Glomerular endothelial cell (primary cell): ENCODE measurements at places on chromosomes 7 and 10.

- no peak for DNase-seq
These were observed 579.4 kb downstream of the SDK1 start for GRCh38 chr7:3880228-3880987.

GRCh38 chr7:101859411-101860106, 42.1 kb downstream of the CUX1 start:
- no peak for DNase-seq

DNA sequence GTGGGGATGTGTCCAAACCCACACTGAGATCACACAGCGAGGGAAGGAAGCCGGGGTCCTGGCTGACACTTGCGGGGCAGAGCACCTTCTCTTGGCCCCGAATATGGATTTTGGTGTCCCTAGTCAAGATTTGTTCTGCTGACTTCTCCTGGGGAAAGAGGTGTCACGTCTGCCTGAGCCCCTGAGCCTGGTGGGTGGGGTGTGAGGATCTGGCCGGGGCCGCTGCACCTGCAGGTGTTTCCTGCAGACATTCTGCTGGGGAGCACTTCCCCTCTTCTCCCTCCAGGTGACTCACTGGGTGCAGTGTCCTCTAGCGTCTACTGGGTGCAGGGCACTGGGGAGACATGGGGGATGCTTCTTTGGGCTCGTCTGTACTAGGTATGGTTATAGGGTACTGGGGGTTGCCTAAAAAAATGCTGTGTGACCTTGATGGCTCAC, 99.2 kb downstream of the GRK5 start:
- DNase-seq = no peak

DNA sequence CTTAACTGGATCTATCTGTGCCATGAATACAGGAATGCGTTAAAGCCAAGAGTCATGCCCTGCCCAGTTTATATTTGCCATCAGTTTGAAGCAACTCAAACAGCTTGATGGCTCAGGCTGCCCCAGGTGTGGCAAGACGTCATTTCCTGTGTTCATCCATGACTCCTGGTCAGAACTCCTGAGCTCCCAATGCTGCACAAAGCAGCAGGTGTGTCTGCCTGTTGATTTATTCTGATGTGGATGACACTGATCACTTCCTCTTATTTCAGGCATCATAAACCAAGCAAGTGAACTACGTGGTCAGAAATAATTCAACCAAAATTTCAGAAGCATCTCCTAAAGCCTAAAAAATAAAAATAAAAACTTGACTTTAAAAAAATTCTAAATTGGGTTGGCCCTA, 68.5 kb downstream of the EZH2 start:
- DNase-seq = no peak

DNA sequence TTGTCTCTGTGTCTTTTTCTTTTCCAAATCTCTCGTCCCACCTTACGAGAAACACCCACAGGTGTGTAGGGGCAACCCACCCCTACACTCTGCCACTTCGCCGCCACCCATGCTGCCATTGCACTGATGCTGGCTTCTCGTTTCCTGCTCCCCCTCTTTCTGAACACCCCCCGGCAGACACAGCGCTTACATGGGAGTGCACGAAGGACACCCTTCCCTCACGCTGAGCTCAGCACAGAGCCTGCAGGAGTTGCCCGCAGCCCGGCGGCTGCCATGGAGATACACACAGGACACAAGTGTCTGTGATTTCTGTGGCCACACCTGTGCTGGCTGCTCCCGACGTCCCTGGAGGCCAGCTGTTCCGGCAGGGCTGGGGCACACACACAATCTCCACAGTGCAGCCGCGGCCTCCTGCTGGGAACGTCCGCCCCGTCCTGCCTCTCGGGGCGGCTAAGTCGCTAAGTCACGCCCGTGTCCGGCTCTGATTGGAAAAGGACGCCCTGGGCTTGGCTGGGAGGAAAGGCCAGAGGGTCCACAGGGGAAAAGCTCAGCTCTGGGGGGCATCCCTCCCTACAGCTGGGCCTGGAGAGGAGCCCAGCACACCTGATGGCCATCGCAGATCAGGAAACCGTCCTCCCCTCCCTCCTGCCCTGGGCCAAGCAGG, 349.8 kb downstream of the PTPRN2 start:
- DNase-seq = no peak

GRCh38 chr10:93384006-93384405, 98.1 kb downstream of the MYOF start:
- DNase-seq = no peak

DNA sequence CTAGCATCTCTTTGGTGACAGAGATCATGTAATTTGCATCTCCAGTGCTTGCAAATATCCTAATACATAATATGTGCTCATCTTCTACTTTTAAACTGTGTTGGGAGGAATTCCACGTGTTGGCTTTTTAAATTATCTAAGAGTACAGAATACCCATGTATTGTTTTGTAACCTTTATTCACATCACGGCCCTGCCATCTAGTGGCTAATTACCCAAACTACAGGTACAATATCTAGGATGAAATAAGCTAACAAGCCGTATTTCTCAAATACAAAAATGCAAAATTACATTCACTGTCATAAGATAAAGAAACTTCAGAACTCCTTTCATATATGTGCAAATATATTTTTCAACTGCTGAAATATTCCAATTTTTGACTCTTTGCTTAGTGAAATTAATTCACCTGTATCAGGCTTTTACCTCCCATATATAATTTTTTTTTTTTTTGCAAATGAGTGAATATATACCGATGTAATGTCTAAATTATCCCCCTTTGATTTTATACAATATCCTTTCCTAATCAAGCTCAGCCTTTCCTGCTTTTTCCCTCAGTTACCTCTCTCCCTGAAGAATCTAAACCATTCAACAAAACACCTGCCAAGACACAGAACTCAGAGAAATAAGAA, 30.3 kb upstream of the LSM8 start:
- DNase-seq = no peak

DNA sequence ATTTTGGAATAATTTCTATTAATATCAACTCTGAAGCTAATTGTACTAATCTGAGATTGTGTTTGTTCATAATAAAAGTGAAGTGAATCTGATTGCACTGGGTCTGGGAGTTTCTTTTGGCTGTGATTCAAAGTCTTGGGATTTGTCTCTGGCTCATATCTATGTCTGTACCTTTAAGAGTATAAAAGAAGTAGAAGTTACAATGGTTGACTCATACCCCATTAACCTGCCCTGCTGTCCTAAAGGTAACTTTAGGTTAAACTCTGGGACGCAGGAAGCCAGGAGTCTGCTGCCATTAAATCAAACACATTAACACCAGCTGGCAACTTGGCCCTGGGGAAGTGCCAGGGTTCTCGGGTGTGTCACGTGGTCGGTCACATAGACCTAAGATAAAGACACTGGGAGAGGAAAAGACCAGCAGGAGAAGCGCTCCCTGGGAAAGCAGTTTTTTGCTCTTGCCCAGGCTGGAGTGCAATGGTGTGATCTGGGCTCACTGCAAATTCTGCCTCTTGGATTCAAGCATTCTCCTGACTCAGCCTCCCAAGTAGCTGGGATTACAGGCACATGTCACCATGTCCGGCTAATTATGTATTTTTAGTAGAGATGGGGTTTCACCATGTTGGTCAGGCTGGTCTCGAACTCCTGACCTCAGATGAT, 17.8 kb downstream of the SCD start:
- no peak for DNase-seq

DNA sequence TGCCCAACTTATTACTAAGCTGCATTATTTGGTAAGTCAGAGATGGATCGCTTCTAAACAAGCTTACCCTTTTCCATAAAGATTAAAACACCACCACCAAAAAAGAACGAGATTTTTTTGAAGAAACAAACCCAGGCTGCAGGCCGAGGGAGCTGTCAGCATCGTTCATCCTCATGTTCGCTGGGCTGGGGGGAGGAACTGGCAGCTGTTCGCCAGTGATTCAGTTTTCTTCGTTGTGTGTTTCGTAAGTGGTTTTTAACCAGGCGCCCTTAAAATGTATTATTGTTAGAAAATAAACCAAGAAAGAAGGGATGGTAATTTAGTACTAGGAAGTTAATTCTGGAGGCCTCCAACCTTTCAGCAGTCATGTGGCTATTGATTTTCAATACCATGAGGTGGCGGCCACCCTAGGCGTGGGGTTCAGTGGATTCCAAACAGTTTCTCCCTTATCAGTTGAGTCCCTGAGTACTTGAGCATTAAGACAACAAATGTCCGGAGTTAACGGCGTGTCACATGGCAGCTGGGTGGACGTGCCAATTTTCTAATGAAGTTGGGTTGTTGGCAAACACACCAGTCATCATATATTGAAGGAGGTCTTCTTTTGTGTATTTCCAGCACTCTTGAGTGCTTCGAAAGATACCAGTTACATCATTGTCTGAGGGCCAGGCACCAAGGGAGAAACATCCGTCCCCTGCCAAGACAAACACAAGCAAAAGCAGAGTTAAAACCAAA, 173.2 kb downstream of the EBF3 start:
- DNase-seq = no peak

DNA sequence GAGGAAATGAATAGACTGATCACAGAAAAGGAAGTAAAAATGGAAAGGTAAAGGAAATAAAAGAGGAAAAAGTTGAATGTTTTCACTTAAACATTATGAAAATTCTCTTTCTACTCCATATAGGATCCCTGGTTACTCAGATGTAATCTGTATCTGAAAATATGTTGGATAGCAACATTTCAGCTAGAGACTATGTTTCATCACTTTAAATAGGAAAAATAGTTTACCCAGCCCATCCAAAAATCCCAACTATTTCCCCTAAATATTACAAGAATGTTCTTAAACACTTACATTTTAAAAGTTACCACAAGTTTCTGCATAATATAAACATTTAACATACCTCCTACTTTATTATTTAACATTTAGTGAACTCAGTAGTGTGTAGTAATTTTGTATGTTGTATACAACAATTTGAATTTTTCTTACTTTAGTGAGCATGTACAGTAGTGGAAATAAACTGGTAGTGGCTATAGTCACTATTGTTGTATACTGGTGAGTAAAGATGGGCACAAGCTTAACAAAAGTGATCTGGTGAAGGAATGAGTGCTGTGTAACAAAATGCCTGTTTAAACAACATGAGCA, 27.1 kb downstream of the SLF2 start:
- DNase-seq = no peak

- no peak for DNase-seq
These were observed 100.3 kb upstream of the CPXM2 start for GRCh38 chr10:123991611-123992570.

GRCh38 chr7:48168159-48168558, 3.1 kb upstream of the ABCA13 start:
- peak; percentile 33 for DNase-seq

DNA sequence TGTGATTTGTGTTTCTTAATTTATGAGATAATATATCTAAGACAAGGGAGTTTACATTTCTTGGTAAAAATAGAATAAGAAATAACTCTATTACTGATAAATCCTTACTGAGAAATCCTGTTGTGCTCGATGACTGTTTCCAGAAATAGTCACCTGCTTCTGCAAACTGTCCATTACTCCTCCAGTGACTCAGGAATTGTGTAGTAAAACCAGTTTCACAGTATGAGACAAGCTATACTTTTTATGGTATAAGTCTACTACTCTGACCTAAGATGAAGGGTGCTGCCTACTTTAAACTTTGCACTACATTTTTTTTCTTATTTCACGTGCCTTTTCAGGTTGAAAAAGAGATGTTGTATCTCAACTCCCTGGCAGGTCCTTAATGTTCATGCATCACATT, 6.8 kb upstream of the ANKRD22 start:
- no peak for DNase-seq

GRCh38 chr7:50196719-50197118, 103.7 kb upstream of the ZPBP start:
- DNase-seq = no peak

GRCh38 chr7:148696787-148697186, 1.9 kb upstream of the CUL1 start:
- no peak for DNase-seq

DNA sequence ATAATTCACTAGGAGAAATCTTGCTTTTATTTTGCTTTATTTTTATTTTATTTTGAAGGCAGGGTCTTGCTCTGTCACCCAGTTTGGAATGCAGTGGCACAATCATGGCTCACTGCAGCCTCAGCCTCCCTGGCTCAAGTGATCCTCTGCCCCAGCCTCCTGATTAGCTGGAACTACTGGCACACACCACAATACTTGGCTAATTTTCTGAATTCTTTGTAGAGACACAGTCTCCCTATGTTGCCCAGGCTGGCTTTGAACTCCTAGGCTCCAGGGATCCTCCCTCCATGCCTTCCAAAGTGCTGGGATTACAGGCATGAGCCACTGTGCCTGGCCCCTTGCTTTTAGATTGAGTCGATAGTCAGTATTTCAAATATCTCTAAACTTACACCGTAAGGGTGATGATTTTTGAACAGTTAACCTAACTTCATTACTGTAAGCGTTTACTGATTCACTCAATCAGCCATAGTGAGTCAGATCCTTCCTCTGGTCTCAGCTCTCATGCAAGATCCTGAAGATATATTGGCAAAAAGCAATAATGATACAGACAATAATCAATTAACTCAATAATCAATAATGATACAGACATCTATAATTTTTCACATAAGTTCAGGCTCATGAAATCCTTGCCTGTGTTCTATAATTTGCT, 239.5 kb downstream of the KIAA1217 start:
- DNase-seq = no peak

- DNase-seq = no peak
These were observed 43.5 kb downstream of the PRTFDC1 start for GRCh38 chr10:24908793-24909423.

GRCh38 chr10:642186-642890, 47.1 kb downstream of the DIP2C start:
- no peak for DNase-seq

DNA sequence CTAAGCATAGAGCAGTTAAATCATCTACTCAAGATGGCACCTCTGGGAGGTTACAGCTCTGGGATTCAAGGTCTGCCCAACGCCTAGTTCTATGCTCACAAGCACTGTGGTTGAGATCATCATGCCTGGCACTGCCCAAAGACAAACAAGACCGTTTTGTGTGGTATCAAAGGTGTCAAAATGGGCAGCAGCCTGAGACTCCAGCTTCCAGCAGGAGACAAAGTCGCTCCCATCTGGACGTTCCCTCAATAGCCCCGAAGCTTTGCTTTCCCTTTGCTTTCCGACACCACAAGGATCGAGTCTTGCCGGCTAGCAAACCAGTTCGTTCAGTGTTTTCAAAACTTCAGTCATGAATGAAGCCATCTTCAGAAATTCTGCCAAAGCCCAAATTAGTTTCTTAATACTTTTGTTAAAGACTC, 5.1 kb downstream of the HABP2 start:
- no peak for DNase-seq
